ENCODE measurements at places on chromosomes 16 and 17. TPM values are rescaled to one million over a fixed set of nuclear protein-coding genes. Genes with fewer than 3 reads are reported as not detected.

SLFN5 gene
- total RNA-seq, result 211 TPM

DNA sequence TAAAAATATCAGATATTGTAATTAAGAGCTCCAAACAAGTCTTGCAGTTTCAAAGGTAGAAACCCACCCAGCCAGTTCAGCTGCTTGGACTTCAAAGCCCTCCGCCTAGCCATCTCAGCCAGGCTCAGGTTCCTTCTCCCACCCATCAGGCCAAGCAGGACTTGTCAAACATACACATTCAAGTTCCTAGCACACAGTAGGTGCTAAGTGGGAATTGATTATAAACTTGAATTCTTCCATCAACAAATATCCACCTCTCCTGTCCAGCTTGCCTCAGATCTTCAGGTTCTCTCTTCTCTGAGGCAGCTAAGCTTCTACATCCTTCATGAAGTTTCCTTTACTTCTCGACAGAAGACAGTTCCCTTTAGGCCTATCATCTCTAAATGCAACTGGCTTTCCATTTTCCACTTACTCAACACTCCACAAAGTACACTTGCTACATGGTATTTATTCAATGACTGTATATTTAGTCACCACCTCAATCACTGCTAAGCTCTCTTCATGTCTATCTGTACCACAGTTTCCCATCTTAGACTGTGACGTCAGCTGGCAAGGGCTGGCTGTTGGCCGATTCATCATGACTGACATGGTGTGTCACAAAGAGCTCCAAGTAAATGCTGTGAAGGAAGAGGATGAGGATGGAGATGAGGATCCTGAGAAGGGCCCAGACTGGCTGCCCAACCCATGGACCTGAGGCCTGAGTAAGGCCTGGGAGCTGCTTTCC, 13.3 kb upstream of the COG7 start:
- peaks cover 14% of the 10 kb centered on the region for H3K4me1 ChIP-seq
- DNase-seq, result peak; percentile 84
- H3K4me3 ChIP-seq, result no peak overlapping the region
- no peaks in the 10 kb centered on the region for H3K27me3 ChIP-seq

GRCh38 chr17:14297161-14297851, 3.6 kb upstream of the HS3ST3B1 start:
- no peaks in the 10 kb centered on the region for H3K27me3 ChIP-seq
- peak overlapping the region; percentile 75 for H3K4me3 ChIP-seq
- H3K36me3 ChIP-seq, result no peaks in the 10 kb centered on the region
- DNase-seq, result peak; percentile 96
- H3K27ac ChIP-seq, result no peak overlapping the region
- H3K4me1 ChIP-seq, result peaks cover 11% of the 10 kb centered on the region

- no peaks in the 10 kb centered on the region for H3K4me1 ChIP-seq
- no peaks in the 10 kb centered on the region for H3K36me3 ChIP-seq
Measured at GRCh38 chr17:9204637-9205329, 183.5 kb downstream of the NTN1 start.

DNA sequence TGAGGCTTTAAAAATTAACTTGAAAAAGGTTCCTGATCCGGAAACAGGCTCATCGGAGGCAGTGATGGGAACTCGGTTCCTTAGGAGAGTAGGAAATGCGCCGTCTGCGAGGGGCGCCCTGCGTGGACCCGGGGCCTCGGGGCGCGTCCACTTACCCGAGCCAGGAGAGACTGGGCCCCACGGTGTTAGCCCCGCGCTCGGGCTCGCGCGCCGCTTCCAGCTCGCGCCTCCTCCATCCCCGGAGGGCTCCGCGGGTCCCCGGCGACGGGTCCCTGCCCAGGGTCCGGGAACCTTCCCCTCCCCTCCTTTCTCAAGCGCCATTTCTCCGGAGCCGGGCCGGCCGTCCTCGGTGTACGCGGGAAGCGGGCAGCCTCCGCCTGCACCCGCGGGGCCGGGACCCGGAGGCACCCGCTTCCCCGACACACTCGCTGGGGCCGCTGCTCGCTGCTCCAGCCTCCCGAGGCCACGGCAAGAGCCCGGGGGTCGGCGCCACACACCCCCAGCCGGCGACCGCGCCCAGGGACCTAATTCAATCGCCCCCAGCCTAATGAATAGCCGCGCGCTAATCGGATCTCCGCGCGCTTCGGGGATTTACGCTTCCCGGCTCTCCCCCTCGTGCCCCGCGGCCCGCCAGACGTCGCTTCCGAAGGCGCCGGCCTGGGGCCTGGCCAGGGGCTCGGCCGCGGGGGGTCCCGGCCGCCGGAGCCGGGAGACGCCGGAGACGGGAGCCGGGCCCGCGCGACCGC, 2.2 kb upstream of the BAHCC1 start:
- peak overlapping the region; percentile 66 for H3K27ac ChIP-seq
- peak; percentile 92 for DNase-seq
- H3K4me1 ChIP-seq, result peaks cover 37% of the 10 kb centered on the region
- peak overlapping the region; percentile 84 for H3K4me3 ChIP-seq
- H3K36me3 ChIP-seq, result no peaks in the 10 kb centered on the region

GRCh38 chr17:45411348-45412105, 21.1 kb downstream of the ARHGAP27 start:
- DNase-seq, result peak; percentile 71
- peaks cover 7% of the 10 kb centered on the region for H3K27me3 ChIP-seq
- no peak overlapping the region for H3K4me3 ChIP-seq

- H3K27ac ChIP-seq, result no peak overlapping the region
- peak; percentile 95 for DNase-seq
- H3K4me1 ChIP-seq, result peaks cover 14% of the 10 kb centered on the region
- H3K36me3 ChIP-seq, result peaks cover 3% of the 10 kb centered on the region
- no peaks in the 10 kb centered on the region for H3K27me3 ChIP-seq
- no peak overlapping the region for H3K4me3 ChIP-seq
Measured at GRCh38 chr17:81291662-81292061, 3.4 kb downstream of the SLC38A10 start.

DNA sequence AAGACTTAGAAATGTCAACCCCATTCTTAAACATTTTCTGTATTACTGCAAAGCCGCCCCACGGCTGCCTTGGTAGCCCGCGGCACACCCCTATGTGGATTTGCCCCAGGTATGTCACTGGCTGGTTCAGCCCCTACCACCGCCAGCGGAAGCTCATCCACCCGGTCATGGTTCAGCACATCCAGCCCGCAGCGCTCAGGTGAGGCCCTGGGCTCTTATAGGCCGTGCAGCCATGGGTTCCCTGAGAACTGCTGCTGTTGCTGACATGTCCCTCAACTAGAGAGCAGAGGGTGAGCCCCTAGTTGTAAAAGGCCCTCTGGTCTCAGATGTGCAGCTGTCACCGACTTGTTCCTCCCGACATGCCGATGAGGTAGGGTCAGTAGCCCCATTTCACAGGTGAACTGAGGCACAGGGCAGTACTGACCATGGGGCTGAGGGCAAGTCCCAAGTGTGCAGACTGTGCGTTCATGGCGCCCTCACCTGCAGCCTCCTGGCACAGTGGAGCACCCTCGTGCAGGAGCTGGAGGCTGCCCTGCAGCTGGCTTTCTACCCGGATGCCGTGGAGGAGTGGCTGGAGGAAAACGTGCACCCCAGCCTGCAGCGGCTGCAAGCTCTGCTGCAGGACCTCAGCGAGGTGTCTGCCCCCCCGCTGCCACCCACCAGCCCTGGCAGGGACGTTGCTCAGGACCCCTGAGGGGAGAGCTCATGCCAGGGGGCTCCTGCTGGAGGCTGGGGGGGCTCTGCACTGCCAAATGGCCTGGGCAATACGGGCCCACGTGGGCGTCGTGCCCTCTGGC, 8.7 kb downstream of the CYBC1 start:
- H3K27ac ChIP-seq, result no peak overlapping the region
- no peaks in the 10 kb centered on the region for H3K4me1 ChIP-seq

TEDC2 gene
- 3.5 TPM for total RNA-seq

- no peaks in the 10 kb centered on the region for H3K27me3 ChIP-seq
- no peak for DNase-seq
- no peak overlapping the region for H3K4me3 ChIP-seq
- H3K4me1 ChIP-seq, result no peaks in the 10 kb centered on the region
Measured at GRCh38 chr16:77974883-77975282, 47.5 kb upstream of the CLEC3A start.

Measured in osteoblast (primary cell).